Activated naive CD8-positive, alpha-beta T cell treated with anti-CD3 and anti-CD28 coated beads, Interleukin-2, amount 10 ng/mL, durations not matched to agents 7 days and 5 days (primary cell): ENCODE measurements at places on chromosomes 6 and 20. TPM values are rescaled to one million over a fixed set of nuclear protein-coding genes. Genes with fewer than 3 reads are reported as not detected.

GRCh38 chr20:4916971-4917881 lies 84.1 kb downstream of the SLC23A2 start:
- no peak for DNase-seq
- H3K27ac ChIP-seq = peak overlapping the region; percentile 17
- H3K27me3 ChIP-seq = no peaks in the 10 kb centered on the region
- H3K4me3 ChIP-seq = no peak overlapping the region
- peaks cover 14% of the 10 kb centered on the region for H3K4me1 ChIP-seq
- peaks cover 1% of the 10 kb centered on the region for H3K36me3 ChIP-seq

PDYN gene
- total RNA-seq = not detected

GRCh38 chr6:797479-798077 lies 104.6 kb upstream of the EXOC2 start:
- H3K27me3 ChIP-seq = peaks cover 70% of the 10 kb centered on the region
- H3K4me3 ChIP-seq = no peak overlapping the region
- no peak for DNase-seq

DNA sequence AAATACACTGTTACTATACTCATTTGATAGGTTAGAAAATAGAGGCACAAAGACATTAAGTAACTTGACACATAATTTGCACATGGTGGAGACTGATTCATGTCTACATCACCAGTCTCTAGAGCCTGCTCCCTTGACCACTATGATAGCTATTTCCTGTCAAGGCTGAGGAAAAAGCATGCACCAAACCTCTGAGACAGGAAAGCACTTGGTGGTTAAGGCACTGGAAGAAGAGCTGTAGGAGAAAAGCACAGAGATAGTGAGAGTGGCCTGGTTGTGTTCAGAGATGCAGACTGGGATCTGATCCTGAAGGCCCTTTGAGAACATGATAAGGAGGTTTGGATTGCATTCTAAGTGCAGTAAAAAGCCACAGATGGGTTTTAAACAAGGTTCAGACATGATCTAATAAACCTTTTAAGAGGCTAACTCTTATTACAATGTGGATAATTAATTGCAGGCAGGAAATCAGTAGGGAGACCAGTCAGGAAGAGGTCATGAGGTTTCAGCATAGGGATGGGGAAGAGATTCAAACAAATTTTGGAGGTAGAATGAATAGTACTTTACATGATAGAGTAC lies 168.9 kb downstream of the PHF3 start:
- H3K36me3 ChIP-seq = no peaks in the 10 kb centered on the region
- H3K4me3 ChIP-seq = no peak overlapping the region
- peaks cover 5% of the 10 kb centered on the region for H3K27me3 ChIP-seq
- no peak overlapping the region for H3K27ac ChIP-seq
- peaks cover 8% of the 10 kb centered on the region for H3K4me1 ChIP-seq

- H3K36me3 ChIP-seq = no peaks in the 10 kb centered on the region
- H3K27ac ChIP-seq = no peak overlapping the region
- no peaks in the 10 kb centered on the region for H3K4me1 ChIP-seq
- no peak for DNase-seq
These were observed 85.8 kb upstream of the CCDC167 start for GRCh38 chr6:37585523-37585905.

- peak overlapping the region; percentile 23 for H3K4me3 ChIP-seq
- peak overlapping the region; percentile 72 for H3K27ac ChIP-seq
- H3K4me1 ChIP-seq = peaks cover 27% of the 10 kb centered on the region
- peaks cover 8% of the 10 kb centered on the region for H3K27me3 ChIP-seq
- peak; percentile 74 for DNase-seq
These were observed 50.5 kb downstream of the EBF4 start for GRCh38 chr20:2742934-2743559.

DNA sequence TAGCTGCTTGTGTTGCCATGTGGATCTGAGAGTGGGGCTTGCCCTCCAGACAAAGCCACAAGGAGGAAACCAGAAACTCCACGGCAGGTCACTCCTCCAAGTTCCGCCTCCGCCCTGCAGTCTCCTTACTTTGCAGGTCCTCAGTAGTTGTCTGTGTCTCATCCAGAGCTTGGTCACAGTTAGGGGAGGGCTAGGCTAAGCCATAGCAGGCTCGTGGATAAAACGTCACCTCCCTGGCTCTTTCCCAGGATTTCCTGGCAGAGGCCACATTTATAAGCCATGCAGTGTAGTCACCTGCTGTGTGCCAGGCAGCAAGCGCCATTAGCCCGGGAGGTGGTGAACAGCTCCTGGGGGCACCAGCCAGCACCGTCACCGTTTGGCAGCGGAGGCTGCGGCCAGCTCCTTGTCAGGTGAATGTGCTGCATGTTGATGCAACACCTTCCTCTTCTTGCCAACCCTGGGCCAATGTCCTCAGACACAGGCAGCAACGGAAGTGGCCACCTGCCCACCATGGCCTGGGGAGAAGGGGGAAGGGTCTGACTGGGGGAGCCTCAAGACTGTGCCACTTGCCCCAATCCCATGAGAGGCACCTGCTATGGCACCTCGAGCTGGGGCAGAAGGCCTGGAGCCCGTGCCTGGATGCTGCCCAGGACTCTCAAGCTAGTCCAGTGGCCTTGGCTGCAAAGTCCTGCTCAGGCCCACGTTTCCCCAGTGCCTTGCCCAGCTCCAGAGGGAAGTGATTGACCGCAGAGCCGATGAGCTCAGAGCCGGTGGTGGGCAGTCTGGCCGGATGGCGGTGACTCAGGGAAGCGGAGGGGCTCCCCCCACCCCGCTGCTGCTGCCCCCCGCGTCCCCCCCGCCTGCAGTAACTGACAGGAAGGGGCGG lies 39.0 kb upstream of the SLCO4A1 start:
- peaks cover 15% of the 10 kb centered on the region for H3K4me1 ChIP-seq
- H3K36me3 ChIP-seq = no peaks in the 10 kb centered on the region
- H3K4me3 ChIP-seq = peak overlapping the region; percentile 86
- peak overlapping the region; percentile 95 for H3K27ac ChIP-seq
- DNase-seq = peak; percentile 76

GRCh38 chr20:32831982-32832381 lies 12.2 kb downstream of the MAPRE1 start:
- no peak overlapping the region for H3K27ac ChIP-seq
- no peak for DNase-seq
- peak overlapping the region; percentile 75 for H3K4me3 ChIP-seq
- peaks cover 34% of the 10 kb centered on the region for H3K4me1 ChIP-seq

DNA sequence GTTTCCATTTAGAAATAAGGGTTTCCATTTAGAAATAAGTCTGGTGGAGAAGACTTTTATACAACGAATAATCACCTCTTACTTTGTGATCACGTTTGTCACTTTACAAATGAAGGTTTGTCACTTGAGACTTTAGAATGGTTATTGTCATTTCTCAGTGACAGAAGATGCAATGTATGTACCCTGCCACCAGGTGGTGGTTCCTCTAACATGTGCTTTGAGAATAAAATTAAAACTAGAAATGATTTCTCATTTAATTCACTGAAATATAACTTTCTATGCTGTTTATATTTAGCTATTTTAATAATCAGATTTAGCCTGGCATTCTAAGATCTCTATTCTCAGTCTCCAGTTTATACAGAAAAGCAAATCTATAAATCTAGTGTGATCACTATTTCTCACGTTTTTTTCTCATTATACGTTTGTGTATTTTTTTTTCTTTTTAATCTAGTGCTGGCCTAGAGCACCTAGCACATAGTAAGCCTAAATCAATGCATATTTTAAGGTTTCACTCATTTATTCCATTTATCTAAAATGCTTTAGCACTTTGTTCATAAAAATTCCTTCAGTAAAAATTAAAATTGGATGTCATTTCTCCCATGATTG lies 57.4 kb upstream of the TFAP2D start:
- no peak overlapping the region for H3K4me3 ChIP-seq
- no peaks in the 10 kb centered on the region for H3K4me1 ChIP-seq
- no peaks in the 10 kb centered on the region for H3K27me3 ChIP-seq
- no peaks in the 10 kb centered on the region for H3K36me3 ChIP-seq

SALL4 gene
- 0.08 TPM for total RNA-seq

DNA sequence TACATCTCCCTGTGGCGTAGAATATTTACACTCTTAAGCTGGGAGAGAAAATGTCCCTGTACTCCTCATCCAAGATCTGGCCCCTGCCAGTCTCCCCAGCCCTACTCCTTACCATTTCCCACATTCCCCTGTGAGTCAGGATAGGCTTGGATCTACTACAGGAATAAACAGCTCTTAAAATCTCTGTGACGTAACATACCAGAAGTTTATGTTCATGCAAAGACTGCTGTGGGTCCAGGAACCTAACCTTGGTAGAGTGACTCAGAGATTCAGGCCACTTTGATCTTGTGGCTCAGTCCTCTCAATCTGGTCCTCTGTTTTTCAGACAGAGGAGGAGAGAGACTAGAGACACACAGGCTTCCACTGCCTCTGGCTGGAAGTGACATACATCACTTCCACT lies 38.5 kb upstream of the GPR6 start:
- H3K27me3 ChIP-seq = peaks cover 15% of the 10 kb centered on the region
- no peaks in the 10 kb centered on the region for H3K4me1 ChIP-seq
- no peak overlapping the region for H3K27ac ChIP-seq

DNA sequence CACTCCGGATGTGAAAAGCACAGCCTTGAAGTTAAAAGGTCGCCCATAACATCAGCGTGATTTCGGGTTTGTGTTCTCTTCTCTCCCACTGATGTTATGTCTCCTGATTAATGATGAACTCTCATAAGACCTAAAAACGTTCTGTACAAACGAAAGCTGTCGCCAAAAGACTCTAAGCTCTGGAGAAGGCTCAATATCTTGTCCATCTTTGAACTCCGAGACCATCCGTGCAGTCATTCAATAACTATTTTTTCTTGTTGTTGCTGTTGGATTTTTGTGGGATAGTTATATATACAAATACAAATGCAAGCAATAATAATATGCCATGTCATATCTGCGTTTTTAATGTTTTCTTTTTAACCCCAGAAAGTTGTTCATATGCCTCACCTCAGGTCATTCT lies 291.8 kb upstream of the MARCKS start:
- no peaks in the 10 kb centered on the region for H3K36me3 ChIP-seq
- no peak overlapping the region for H3K27ac ChIP-seq
- H3K4me1 ChIP-seq = no peaks in the 10 kb centered on the region

CCN6 gene
- total RNA-seq = not detected

- H3K27ac ChIP-seq = peak overlapping the region; percentile 97
- H3K36me3 ChIP-seq = peaks cover 17% of the 10 kb centered on the region
- peak overlapping the region; percentile 98 for H3K4me3 ChIP-seq
- H3K27me3 ChIP-seq = peaks cover 2% of the 10 kb centered on the region
These were observed 1.2 kb downstream of the IFNGR1 start for GRCh38 chr6:137217801-137218472.

DNMT3B gene
- total RNA-seq = 6.6 TPM

DNA sequence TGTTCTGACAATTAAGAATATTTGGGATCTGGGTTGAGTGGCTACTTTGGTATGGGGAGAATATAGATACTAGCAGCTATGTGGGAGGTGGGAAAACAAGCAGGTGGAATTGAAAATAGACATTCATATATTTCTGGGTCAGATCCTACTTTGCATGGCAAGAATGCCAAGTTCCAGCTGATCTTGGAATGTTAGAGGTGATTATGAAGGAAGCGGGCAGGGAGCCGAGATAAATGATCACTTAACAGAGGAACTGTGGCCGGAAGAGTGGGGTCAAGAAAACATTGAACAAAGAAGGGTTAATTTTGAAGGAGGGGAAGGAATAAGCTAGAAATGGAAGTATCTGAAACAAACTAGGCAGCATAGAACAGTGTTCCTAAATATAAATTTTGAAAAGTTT lies 15.4 kb downstream of the PLCB1 start:
- peaks cover 1% of the 10 kb centered on the region for H3K36me3 ChIP-seq
- peaks cover 5% of the 10 kb centered on the region for H3K27me3 ChIP-seq
- H3K4me1 ChIP-seq = peaks cover 15% of the 10 kb centered on the region

DNA sequence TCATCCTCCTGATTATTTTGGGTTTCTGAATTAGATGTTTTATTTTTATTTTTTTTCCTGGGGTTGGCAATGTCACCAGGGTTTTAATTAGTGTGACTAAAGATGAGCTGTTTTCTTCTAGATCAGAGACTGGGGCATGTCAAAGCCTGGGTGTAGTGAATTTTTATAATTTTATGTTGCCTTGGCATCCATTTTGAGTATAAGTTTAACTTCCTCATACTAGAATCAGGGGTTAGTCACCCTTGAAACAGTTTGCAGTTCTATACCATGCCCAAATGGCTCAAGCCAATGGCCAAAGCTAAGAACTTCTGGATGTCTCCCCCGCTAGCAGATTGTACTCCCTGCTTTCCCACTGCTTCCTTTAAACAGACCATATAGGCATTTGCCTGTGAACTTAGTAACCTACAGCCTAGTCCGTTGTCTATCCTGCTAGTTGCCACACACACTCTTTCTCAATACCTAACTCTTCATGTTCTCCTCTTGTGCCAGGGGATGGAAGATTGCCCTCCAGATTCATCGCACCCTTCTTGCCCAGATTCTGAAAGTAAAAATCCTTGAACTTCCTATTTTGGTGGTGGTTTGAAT lies 54.5 kb downstream of the KIAA0408 start:
- H3K27ac ChIP-seq = no peak overlapping the region
- H3K27me3 ChIP-seq = no peaks in the 10 kb centered on the region
- no peak for DNase-seq
- peaks cover 2% of the 10 kb centered on the region for H3K4me1 ChIP-seq
- H3K36me3 ChIP-seq = no peaks in the 10 kb centered on the region
- H3K4me3 ChIP-seq = no peak overlapping the region

- peaks cover 10% of the 10 kb centered on the region for H3K4me1 ChIP-seq
- H3K27ac ChIP-seq = no peak overlapping the region
- peaks cover 4% of the 10 kb centered on the region for H3K27me3 ChIP-seq
- H3K36me3 ChIP-seq = peaks cover 13% of the 10 kb centered on the region
- H3K4me3 ChIP-seq = no peak overlapping the region
These were observed 107.7 kb upstream of the BTN3A2 start for GRCh38 chr6:26257272-26257671.

IL22RA2 gene
- total RNA-seq = not detected

- H3K36me3 ChIP-seq = no peaks in the 10 kb centered on the region
- peaks cover 7% of the 10 kb centered on the region for H3K27me3 ChIP-seq
- no peak overlapping the region for H3K4me3 ChIP-seq
These were observed 52.0 kb upstream of the PRELID3B start for GRCh38 chr20:59094576-59094975.

GRCh38 chr20:9160757-9161156 lies 91.9 kb downstream of the PLCB4 start:
- no peaks in the 10 kb centered on the region for H3K36me3 ChIP-seq
- no peak overlapping the region for H3K4me3 ChIP-seq
- no peaks in the 10 kb centered on the region for H3K4me1 ChIP-seq
- no peak for DNase-seq

GRCh38 chr6:408599-409102 lies 17.1 kb downstream of the IRF4 start:
- peaks cover 80% of the 10 kb centered on the region for H3K36me3 ChIP-seq
- H3K4me3 ChIP-seq = no peak overlapping the region
- H3K27me3 ChIP-seq = no peaks in the 10 kb centered on the region
- DNase-seq = no peak

FAM83C gene
- total RNA-seq = not detected

DNA sequence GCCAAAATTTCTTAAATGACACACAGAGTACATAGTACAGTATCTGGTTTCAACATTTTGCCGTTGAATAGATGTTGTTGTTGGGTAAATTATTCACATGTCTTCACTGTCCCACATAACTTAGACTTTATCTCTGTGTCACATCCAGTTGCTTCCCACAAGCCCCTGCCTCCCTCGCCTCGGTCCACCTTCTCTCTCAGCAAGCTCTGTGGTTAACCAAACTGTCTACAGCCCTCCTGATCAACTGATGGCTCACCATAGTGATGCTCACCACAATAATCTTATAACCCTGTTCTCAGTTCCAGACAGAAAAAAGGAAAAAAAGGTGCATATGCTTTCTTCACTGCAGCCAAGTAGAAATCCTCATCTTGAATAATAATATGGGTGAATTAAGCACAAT lies 23.0 kb downstream of the IL17F start:
- H3K4me1 ChIP-seq = peaks cover 7% of the 10 kb centered on the region
- no peaks in the 10 kb centered on the region for H3K36me3 ChIP-seq
- no peak for DNase-seq
- H3K27me3 ChIP-seq = peaks cover 55% of the 10 kb centered on the region
- no peak overlapping the region for H3K27ac ChIP-seq
